ENCODE measurements at places on chromosomes 7 and 10. TPM values are rescaled to one million over a fixed set of nuclear protein-coding genes. Genes with fewer than 3 reads are reported as not detected.

The ANXA11 gene
- 168 TPM for total RNA-seq

The CTAGE15 gene
- total RNA-seq = 0.46 TPM

DNA sequence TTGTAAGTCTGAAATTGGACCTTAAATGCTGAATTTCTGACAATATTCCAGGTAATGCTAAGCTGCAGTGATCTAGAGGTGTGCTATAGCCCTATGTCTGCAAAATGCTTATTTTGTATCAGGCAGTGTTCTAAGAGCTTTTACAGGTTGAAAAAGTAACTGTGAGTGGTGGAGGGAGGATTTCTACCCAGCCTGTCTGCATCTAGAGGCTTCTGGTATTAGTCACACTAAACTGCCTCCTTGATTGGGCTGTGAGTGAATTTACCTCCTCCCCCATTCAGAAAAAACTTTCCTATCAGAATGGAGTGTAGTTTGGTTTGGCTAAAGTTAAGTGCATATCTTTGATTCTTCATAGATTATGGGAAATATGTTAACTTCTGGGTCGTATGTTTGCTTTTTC is 56.8 kb downstream of the BBS9 start:
- H3K36me3 ChIP-seq = no peaks in the 10 kb centered on the region
- H3K4me1 ChIP-seq = no peaks in the 10 kb centered on the region
- no peak for DNase-seq
- H3K27me3 ChIP-seq = no peaks in the 10 kb centered on the region

GRCh38 chr7:31423994-31424393 is 83.5 kb upstream of the NEUROD6 start:
- H3K27me3 ChIP-seq = no peaks in the 10 kb centered on the region
- no peak overlapping the region for H3K4me3 ChIP-seq
- no peaks in the 10 kb centered on the region for H3K36me3 ChIP-seq
- no peak for DNase-seq
- H3K27ac ChIP-seq = no peak overlapping the region
- no peaks in the 10 kb centered on the region for H3K4me1 ChIP-seq

GRCh38 chr10:127968027-127968441 is 61.1 kb downstream of the PTPRE start:
- no peaks in the 10 kb centered on the region for H3K36me3 ChIP-seq
- peak overlapping the region; percentile 66 for H3K27ac ChIP-seq
- no peak overlapping the region for H3K4me3 ChIP-seq
- H3K27me3 ChIP-seq = no peaks in the 10 kb centered on the region
- peaks cover 12% of the 10 kb centered on the region for H3K4me1 ChIP-seq

GRCh38 chr7:70334871-70335270 is 736.6 kb downstream of the AUTS2 start:
- H3K4me3 ChIP-seq = no peak overlapping the region
- H3K4me1 ChIP-seq = no peaks in the 10 kb centered on the region
- H3K27ac ChIP-seq = no peak overlapping the region
- no peak for DNase-seq
- H3K36me3 ChIP-seq = no peaks in the 10 kb centered on the region

- H3K27me3 ChIP-seq = no peaks in the 10 kb centered on the region
- no peak overlapping the region for H3K27ac ChIP-seq
- no peaks in the 10 kb centered on the region for H3K36me3 ChIP-seq
- H3K4me3 ChIP-seq = no peak overlapping the region
Observed at GRCh38 chr10:115029452-115030375, 63.5 kb upstream of the ATRNL1 start.

The PLXNA4 gene
- total RNA-seq = 3.2 TPM

The ASAH2 gene
- 0.11 TPM for total RNA-seq

- no peaks in the 10 kb centered on the region for H3K4me1 ChIP-seq
- H3K27me3 ChIP-seq = no peaks in the 10 kb centered on the region
- H3K4me3 ChIP-seq = no peak overlapping the region
- no peaks in the 10 kb centered on the region for H3K36me3 ChIP-seq
- no peak for DNase-seq
- H3K27ac ChIP-seq = no peak overlapping the region
Observed at GRCh38 chr10:36038316-36038955, 396.3 kb upstream of the FZD8 start.

The HTR5A gene
- total RNA-seq = not detected

DNA sequence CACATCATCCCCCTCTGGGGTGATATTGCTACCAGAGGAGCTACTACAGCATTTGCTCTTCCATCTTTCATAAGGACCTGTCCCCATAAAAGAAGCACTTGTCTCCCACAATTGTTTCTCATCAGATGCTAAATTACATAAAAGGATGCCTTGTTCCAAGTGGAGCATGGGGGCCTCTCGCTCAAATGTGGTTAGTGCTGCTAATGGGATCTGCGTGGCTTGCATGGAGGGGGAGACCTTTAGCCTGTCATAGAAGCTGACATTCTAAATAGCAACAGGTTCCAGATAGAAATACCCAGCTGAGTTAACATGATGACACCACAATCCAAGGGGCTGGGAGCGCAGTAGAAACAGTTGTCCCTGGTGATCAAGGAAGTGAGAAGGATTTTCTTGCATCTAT is 257.9 kb downstream of the SFMBT2 start:
- H3K27me3 ChIP-seq = no peaks in the 10 kb centered on the region
- no peak for DNase-seq
- no peak overlapping the region for H3K4me3 ChIP-seq
- H3K27ac ChIP-seq = no peak overlapping the region
- H3K4me1 ChIP-seq = no peaks in the 10 kb centered on the region

DNA sequence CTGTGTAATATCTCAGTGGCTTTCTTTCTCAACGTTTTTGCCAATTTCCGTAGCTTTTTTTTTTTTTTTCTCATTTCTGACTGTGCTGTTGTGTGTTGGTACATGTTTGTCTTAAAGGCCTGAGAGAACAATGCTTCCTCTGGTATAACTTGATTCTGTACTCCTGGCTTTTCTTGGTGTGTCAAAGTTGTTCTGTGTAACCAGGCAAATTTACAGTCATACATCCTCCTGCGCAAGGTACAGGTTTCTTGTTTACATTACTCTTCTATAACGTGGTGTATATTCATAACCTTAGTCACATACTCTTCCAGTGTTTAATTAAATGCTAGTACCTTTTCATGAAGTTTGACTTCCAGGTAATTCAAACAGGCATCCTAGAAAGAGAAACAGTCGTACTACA is 8.3 kb upstream of the ARHGAP12 start:
- no peak overlapping the region for H3K27ac ChIP-seq
- peaks cover 16% of the 10 kb centered on the region for H3K4me1 ChIP-seq
- no peak for DNase-seq
- H3K36me3 ChIP-seq = no peaks in the 10 kb centered on the region
- H3K27me3 ChIP-seq = no peaks in the 10 kb centered on the region
- no peak overlapping the region for H3K4me3 ChIP-seq

- H3K27ac ChIP-seq = peak overlapping the region; percentile 60
- no peaks in the 10 kb centered on the region for H3K27me3 ChIP-seq
- H3K36me3 ChIP-seq = no peaks in the 10 kb centered on the region
- no peak overlapping the region for H3K4me3 ChIP-seq
Observed at GRCh38 chr7:139901056-139901795, 72.2 kb downstream of the TBXAS1 start.

DNA sequence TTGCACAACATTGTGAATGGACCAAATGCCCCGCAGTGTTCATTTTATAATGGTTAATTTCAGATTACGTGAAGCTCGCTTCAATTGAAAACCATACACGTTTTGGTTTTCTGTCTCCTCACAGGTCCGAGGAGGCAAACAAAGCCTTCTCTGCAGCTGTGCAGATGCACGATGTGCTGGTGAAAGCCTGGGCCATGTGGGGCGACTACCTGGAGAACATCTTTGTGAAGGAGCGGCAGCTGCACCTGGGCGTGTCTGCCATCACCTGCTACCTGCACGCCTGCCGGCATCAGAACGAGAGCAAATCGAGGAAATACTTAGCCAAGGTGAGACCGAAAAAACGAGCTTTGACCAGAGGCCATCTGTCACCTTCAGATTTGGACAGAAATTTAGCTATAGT is 110.3 kb downstream of the TRRAP start:
- no peaks in the 10 kb centered on the region for H3K27me3 ChIP-seq
- peaks cover 72% of the 10 kb centered on the region for H3K36me3 ChIP-seq
- DNase-seq = no peak
- no peak overlapping the region for H3K27ac ChIP-seq
- no peaks in the 10 kb centered on the region for H3K4me1 ChIP-seq

DNA sequence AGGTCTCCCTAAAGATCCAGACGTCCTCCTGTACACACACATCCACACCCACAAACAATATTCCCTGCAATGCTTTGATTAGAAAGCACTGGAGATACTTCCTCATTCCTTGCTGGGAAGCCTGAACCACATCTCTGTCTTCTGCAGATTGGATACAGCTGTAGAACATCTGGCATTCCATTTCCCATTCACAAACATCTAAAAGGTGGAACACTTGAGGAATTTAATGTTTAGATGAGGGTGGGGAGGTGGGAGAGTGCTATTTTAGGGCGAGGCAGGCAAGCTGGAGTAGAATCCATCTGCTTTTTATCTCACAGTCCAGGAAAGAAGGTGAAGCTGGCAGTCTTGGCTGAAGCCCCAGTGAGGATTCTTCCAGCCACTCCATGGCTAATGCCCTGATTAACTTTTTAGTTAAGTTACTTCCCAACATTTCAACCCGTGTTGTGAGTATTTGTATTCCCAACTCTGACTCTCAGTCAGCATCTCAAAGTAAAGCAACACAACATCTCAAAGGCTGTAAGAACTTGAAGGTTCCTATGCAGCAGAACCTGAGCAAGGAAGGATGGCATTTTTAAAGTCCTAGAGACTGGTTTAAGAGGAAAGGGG is 46.1 kb downstream of the CYTH3 start:
- DNase-seq = no peak
- H3K27ac ChIP-seq = peak overlapping the region; percentile 48
- H3K27me3 ChIP-seq = no peaks in the 10 kb centered on the region
- H3K4me3 ChIP-seq = no peak overlapping the region
- H3K36me3 ChIP-seq = no peaks in the 10 kb centered on the region
- H3K4me1 ChIP-seq = peaks cover 40% of the 10 kb centered on the region

GRCh38 chr10:75572478-75572877 is 141.1 kb downstream of the LRMDA start:
- H3K4me3 ChIP-seq = no peak overlapping the region
- no peak overlapping the region for H3K27ac ChIP-seq
- DNase-seq = no peak
- no peaks in the 10 kb centered on the region for H3K27me3 ChIP-seq
- no peaks in the 10 kb centered on the region for H3K4me1 ChIP-seq
- no peaks in the 10 kb centered on the region for H3K36me3 ChIP-seq

DNA sequence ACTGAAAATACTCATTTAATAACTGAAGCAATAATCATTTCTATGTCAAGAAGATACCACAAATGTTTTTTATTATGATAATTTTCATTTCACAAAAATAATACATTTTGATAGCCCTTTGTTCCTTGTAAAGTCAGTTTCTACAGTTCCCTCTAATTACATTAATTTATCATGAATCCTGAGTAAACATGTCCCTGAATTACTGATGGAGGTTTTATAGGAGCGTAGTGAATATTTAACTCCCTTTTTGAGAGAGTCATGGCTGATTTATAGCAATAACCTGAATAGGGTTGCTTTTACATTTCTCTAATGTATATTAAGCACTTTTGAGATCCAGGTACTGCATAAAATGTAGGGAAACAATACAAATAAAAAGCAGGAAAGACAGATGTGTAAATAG is 216.0 kb upstream of the DKK1 start:
- no peak for DNase-seq
- H3K4me3 ChIP-seq = no peak overlapping the region
- no peaks in the 10 kb centered on the region for H3K36me3 ChIP-seq

- H3K4me1 ChIP-seq = no peaks in the 10 kb centered on the region
- no peak overlapping the region for H3K4me3 ChIP-seq
- H3K36me3 ChIP-seq = no peaks in the 10 kb centered on the region
- no peaks in the 10 kb centered on the region for H3K27me3 ChIP-seq
- DNase-seq = no peak
Observed at GRCh38 chr10:86084585-86084984, 282.0 kb downstream of the GRID1 start.

The SPACDR gene
- total RNA-seq = 1.8 TPM

The RASA4 gene
- total RNA-seq = 63.9 TPM

The WIPF3 gene
- total RNA-seq = not detected

The TMEM236 gene
- total RNA-seq = 4.6 TPM

DNA sequence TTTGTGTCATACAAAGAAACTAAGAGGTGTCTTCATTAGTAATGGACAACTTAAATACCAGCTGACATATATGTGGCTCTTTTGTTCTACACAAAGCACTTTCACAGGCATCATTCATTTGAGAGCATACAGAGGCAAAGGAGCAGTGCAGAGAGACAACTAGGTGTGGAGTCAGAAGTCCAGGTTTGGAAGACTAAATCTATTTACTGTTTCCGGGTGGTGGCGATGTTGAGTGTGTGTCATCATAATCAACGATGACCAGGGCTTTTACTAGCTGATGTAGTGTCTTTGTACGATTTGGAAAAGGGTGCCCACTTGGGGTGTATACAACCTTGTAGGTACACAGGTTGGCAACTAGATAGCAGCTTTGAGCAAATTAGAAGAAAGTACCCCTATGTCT is 195.5 kb upstream of the CCDC6 start:
- no peaks in the 10 kb centered on the region for H3K27me3 ChIP-seq
- H3K4me3 ChIP-seq = no peak overlapping the region
- no peaks in the 10 kb centered on the region for H3K36me3 ChIP-seq
- H3K27ac ChIP-seq = no peak overlapping the region
- no peak for DNase-seq
- no peaks in the 10 kb centered on the region for H3K4me1 ChIP-seq

The CNPY1 gene
- total RNA-seq = not detected

The SMO gene
- 7.3 TPM for total RNA-seq

The AGMO gene
- total RNA-seq = not detected

The GSAP gene
- 160 TPM for total RNA-seq

GRCh38 chr7:132254455-132254854 is 321.8 kb downstream of the PLXNA4 start:
- no peaks in the 10 kb centered on the region for H3K36me3 ChIP-seq
- DNase-seq = no peak
- no peak overlapping the region for H3K4me3 ChIP-seq
- H3K27me3 ChIP-seq = no peaks in the 10 kb centered on the region

DNA sequence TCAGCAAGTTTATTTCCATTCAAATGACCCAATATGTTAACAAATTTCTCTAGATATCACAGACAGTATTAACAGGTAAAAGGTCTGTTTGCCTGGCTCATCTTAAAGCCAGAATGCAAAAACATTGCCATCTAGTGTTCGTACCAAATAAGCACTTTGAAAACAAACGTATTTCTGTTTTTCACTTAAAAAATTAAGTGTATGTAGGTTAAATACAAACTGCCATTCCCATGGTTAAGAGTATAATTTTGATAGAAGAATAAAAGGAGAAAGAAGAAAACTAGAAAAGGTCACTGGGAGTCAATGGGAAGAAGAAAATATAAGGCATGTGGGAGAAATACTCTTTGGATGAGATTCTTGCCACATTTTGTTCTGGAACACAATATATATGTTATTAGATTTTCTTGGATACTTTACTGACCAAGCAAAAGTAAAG is 51.0 kb downstream of the ORC5 start:
- H3K27ac ChIP-seq = no peak overlapping the region
- H3K4me3 ChIP-seq = no peak overlapping the region
- H3K36me3 ChIP-seq = no peaks in the 10 kb centered on the region
- DNase-seq = no peak
- H3K27me3 ChIP-seq = no peaks in the 10 kb centered on the region
